ENCODE measurements at places on chromosomes 3 and 15.

GRCh38 chr3:105965384-105965783 lies 96.6 kb upstream of the CBLB start:
- no peak for DNase-seq

DNA sequence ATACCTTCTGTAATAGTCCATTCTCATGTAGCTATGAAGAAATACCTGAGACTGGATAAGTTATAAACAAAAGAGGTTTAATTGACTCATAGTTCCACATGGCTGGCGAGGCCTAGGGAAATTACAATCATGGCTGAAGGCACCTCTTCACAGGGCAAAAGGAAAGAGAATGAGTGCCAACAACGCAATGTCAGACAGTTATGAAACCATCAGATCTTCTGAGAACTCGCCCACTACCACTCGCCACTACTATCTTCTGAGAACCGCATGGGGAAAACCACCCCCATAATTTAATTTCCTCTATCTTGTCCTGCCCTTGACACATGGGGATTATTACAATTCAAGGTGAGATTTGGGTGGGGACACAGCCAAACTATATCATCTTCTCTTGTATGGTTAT lies 406.8 kb upstream of the CBLB start:
- DNase-seq, result no peak

DNA sequence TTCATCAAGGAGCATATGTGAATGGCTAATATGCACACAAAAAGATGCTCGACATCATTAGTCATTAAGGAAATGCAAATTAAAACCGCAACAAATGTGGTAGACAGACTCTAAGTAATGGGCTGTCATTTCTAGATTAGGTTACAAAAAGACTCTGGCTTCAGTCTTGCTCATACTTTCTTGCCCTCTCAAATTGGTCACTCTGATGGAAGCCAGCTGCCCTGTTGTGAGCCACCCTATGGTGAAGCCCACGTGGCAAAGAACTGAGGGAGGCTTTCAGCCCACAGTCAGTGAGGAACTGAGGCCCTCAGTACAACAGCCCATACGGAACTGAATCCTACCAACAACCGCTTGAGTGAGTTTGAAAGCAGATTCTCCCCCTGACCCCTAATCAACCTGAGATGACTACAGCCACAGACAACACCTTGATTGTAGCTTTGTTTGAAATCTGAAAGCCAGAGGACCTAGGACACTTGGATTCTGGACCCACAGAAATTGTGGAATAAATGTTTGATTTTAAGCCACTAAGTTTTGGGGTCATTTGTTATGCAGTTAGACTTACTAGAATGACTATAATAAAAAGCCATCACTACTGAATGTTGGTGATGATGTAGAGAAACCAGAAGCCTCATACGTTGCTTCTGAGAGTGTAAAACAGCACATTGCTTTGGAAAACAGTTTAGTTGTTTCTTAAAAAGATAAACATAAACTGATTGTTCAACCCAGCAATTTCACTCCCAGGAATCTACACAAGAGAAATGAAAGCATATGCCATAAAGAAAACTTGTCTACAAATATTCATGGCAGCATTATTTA lies 45.7 kb downstream of the EHHADH start:
- DNase-seq, result no peak

GRCh38 chr15:81358248-81358647 lies 15.8 kb downstream of the TMC3 start:
- no peak for DNase-seq

GRCh38 chr15:54250326-54250725 lies 272.1 kb downstream of the UNC13C start:
- DNase-seq, result no peak

DNA sequence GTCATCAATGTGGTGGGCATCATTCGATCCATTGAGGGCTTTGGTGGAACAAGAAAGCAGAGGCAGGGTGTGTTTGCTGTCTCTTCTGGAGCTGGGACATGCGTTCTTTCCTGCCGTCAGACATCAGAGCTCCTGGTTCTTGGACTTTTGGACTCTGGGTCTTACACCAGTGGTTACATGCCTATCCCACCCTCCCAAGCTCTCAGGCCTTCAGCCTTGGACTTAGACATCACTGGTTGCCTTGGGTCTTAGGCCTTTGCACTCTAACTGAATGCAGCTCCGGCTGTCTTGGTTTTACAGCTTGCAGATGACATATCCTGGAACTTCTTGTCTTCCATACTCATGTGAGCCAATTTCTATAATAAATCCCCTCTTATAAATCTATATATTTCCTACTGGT lies 8.1 kb upstream of the MASP1 start:
- no peak for DNase-seq

DNA sequence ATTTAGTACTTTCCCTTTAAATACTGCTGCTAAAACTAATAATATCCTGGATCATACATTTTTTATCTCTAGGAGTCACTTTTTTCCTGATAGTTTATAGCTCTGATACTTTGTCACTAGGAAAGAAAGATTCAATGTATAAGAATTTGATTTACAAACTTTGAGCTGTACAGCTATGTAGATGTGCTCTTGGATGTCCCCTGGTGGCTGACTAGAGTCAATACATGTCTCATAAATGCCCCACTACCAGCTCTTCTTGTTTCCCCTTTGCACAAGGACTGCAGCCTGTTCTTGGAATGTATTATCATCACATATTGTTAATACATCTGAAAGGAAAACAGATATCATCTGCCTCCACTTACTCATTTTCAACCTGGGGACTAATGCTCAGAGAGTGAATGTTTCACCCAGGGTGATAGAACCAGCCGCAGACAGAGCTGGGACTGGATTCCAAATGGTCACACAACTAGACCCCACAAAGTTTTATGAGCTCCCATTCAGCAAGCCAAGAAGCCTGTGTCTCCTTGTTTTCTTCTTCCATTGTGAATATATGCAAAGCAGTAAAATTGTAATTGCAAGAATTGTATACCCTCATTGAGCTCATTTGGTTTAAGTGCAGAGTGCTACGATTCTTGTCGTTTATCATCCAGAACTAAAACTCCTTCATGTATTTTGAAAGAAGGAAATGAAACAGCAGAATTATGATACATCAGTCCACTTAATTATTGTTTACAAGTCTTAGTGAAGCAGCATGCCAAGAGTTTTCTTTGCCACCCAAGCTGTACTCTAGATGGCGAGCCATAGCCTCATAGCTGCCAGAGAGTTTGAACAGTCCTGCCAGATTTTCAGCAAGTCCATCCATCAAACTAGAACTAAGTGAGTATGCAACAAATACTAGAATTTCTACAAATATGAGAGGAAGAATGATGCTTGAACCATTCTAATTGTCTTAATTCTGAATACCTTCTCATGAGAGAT lies 261.6 kb upstream of the LMCD1 start:
- DNase-seq, result no peak

GRCh38 chr3:15498431-15499214 lies 22.9 kb downstream of the COLQ start:
- DNase-seq, result no peak

- no peak for DNase-seq
Observed at GRCh38 chr15:69393831-69394491, 20.2 kb upstream of the KIF23 start.

- DNase-seq, result no peak
Observed at GRCh38 chr3:174957551-174958001, 98.4 kb downstream of the NAALADL2 start.

DNA sequence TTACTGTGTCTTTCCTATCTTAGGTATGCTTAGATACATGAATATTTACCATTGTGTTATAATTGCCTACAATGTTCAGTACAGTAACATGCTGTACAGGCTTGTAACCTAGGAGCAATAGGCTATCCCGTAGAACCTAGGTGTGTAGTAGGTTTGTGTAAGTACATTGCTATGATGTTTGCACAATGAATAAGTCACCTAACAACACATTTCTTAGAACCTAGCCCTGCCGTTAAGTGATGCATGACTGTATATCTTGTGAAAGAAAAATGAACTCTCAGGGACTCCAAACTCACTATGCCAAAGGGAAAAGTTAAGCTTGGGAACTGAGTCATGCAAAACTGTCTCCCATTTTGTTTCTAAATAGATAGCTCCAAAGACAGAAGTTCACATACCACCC lies 91.5 kb upstream of the ACP3 start:
- DNase-seq, result no peak

DNA sequence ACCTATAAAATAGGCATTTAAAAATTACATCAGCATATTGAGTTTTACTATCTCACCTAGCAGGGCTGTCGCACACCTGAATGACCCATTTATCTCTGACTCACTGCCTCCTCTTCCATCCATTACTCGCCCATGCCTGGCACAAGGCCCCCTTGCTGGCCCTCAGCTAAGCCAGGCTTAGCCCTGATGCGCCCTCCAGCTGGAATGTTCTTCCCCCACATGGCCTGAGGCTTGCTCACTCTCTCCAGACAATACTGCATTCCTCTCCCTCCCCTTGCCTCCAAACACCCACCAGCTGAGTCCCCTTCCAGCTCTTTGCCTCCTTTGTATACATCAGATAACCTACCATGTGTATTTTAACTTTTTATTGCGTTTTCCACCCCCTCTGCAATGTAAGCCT lies 7.2 kb downstream of the SH3BP5 start:
- no peak for DNase-seq

DNA sequence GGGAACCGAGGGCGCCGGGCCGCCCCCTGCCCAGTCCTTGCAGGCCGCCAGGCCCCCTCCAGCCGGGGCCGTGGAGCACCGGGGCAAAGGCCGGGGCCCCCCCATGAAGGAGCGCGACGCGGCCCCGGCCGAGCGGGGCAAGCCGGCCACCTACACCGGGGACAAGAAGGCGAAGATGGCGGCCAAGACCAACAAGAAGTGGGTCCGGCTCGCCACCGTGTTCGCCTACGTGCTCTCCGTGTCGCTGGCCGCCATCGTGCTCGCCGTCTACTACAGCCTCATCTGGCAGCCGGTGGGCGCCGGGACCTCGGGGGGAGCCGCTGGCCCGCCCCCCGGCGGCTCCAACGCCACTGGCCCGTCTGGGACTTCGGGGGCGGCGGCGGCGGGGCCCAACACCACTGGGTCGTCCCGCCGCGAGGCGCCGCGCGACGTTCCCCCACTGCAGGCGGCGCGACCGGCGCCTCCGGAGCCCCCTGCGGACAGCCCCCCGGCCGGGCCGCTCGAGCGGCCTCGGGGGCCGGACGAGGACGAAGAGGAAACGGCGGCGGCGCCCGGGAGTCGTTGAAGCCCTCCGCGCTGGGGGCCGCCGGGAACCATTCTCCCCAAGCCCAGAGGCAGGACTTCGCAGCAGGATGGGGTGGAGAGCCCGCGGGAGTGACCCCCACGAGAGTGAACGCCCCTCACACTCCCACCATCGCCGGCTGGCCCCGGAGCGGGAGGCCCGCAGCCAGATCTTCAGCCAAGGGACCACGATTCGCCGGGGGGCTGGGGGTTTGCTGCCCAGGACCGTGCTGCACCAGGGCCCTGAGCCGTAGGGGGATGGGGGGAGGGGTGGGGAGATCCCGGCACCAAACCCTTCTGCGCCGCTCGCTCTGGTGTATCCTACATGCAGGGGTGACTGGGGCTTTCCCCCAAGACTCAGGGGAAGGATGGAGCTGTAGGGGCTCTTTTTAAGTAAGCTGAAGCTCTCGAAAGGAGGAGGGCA lies 753 bp downstream of the INAFM2 start:
- DNase-seq, result no peak

DNA sequence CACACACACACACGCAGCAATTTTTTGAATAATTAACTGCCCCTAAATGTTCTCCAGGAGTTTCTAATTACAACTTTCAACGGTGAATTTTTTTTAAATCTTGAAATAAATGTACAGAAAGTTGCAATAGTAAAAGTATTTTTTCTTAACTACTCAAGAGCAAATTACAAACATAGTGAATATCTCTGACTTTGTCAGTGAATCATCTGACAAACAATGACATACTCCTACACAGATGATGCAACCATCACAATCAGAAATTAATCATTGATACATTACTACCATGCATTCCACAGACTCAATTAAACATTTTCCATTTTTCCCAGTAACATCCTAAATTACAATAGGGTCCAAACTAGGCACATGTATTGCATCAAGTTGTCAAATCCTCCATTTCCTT lies 597.3 kb downstream of the NAALADL2 start:
- DNase-seq, result no peak

Data from stimulated activated CD8-positive, alpha-beta memory T cell treated with anti-CD3 and anti-CD28 coated beads, Interleukin-4, amount 100 ng/mL, for 4 hours (primary cell).